ENCODE measurements at places on chromosomes 1 and 21.

DNA sequence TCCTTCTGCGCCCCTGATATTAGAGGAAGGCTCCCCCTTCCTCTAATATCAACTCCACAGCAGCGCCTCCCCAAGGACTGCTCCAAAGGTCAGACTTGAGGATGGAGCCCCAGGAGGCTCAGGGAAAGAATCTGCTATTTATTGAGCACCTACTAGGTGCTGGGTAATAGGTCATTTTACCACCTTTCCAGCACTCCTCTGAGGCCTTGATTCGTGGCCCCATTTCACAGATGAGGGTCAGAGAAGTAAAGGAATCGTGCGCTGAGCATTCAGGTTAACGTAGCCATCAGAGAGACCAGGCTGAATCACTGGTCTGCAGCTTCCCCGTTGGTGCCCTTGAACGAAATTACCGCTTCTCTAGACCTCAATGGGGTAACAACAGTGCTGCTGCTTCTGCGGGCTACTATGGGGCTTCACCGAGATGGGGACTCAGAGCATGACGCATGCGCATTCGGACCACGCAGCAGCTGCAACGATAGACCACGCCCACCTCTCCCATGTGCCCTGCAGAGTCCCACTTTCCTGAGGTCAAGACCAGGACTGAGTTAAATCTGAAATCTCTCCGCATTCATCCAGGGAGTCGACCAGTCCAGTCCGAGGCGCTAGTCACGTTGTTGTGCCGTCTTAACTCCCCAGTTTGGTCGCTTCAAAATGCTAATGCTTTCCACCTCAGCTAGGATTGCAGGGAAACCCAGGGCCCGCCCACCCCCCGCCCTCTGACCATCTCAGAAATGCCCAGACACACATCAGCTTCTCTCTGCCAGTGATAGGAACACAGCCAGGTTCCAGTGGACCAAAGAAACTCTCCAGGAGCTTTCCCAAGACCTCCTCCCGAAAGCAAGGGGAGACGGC, 12.9 kb downstream of the CAMK2N1 start:
- no peak for DNase-seq

- DNase-seq, result no peak
Measured at GRCh38 chr1:201778279-201779065, 50.5 kb upstream of the IPO9 start.

GRCh38 chr1:44389437-44389836, 15.6 kb upstream of the RNF220 start:
- no peak for DNase-seq

- DNase-seq, result no peak
Measured at GRCh38 chr1:81706650-81707435, 93.9 kb upstream of the ADGRL2 start.

GRCh38 chr1:1616045-1616790, 918 bp downstream of the MIB2 start:
- DNase-seq, result no peak

DNA sequence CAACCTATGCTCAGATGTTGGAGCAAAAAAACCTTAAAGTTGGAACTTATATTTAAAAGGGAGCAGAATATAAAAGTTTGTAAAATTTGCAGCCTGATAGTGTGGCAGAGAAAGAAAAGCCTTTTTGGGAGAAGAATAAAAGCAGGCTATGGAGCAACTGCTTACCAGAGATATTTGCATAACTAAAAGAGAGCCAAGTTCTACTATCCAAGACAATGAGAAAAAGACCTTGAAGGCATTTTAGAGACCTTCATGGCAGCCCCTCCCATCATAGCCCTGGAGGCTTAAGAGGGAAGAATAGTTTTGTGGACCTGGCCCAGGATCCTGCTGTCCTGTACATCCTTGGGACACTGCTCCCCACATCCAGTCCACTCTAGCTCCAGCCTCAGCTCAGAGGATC, 312.5 kb upstream of the ZRANB2 start:
- DNase-seq, result no peak

- DNase-seq, result no peak
Measured at GRCh38 chr1:223833948-223834347, 11.8 kb downstream of the TP53BP2 start.

DNA sequence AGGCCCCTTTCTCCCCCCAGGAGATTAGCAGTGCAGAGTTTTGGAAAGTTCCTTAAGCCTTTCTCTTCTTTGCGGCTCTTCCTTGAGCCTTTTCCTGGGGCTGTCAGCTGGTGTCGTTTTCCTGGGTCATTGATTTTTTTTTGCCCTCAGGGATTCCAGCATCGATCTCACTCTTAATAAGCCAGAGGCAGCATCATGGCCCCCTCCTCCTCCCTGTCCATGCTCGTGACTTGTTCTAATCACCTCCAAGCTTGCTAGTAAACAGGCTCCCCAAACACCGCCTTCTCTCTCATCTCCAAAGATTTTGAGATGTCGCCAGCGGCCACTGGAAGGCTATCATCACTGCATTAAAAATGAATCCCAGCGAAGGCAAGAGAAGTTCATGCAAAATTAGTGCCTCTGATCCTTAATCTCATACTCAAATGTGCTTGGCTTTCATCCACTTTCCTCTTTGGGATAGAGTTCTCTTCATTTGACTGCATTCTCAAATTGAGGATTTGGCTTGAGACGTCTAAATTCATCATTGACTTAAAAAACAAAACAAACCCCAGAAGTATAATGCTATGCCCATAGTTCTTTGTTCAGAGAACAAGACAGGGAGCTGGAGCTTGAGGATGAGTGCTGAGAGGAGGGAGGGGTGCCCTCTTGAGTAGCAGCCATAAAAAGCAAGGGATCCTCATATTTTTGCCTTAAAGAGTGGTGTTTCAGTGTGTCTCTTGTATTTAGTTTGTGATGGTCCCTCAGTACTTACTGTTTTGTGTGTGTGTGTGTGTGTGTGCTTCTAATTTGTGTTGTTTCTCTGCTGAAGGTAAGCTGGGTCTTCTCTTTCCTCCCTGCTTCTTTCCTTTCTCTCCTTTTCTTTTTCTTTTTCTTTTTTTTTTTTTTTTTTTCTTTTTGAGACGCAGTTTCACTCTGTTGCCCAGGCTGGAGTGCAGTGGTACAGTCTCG, 3.2 kb downstream of the EVA1C start:
- DNase-seq, result no peak

- no peak for DNase-seq
Measured at GRCh38 chr1:203091761-203092330, 6.0 kb upstream of the MYOG start.

GRCh38 chr1:222975472-222976122, 160.8 kb downstream of the DISP1 start:
- no peak for DNase-seq

Measured in CD4-positive, alpha-beta T cell treated with Interleukin-15 for 4 hours (primary cell).